ENCODE measurements at places on chromosomes 11 and 22.

- no peak for DNase-seq
Observed at GRCh38 chr11:59802639-59803176, 7.9 kb downstream of the MRPL16 start.

DNA sequence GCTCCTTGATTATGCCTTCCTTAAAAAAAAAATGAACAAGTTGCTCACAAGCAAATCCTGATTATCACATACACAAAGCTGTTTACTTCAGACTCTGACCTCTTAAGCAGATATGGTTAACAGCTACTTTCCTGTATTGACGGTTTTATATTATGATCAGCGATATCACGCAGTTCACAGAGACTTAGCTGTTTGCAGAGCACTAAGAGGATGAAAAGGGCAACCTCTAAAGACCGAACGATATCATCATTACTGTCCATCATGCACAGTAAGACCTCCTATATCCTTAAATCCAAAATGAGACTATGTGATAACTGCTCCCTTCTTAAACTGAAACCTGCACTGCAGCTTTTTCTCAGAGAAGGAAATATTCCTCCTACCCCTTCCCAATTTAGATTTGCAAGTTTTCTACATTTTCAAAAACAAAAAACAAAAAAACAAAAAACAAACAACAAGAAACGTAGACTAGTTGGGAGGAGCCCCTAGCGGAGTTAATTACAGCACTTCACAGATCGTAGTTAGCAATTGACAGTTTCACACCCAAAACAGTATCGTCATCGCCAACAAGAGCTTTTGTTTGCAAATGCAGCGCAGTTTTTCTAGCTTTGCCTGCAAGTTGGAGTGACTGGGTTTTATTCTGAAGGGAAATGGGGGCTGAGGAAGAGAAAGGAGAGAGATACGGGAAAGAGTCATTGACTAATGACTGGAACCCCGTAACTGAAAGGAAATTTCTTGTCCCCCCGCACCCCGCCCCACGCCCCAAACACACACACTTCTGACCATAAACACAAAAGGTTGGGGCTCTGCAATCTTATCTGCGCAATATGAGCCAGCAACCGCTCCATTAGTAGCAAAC, 1.2 kb downstream of the DDX6 start:
- no peak for DNase-seq

DNA sequence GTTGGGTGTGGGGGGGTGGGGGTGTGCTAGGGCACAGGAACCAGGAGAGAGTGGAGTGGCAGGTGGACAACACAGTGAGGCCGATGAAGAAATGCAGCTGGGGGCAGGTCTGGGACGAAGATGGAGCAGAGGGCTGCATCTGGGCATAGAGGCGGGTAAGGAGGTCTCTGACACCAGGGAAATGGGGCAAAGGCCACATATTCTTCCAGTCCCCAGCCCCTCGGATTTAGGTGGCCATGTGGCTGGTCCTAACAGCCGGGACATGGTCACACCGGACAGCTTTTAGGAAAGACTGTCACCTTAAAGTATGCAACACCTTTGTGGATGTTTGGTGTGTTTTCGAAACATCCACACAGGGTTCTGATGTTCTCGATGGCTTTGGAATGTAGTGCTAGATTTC, 5.0 kb upstream of the PARVG start:
- DNase-seq = no peak

- DNase-seq = no peak
Observed at GRCh38 chr11:13818325-13818724, 144.2 kb upstream of the SPON1 start.

- DNase-seq = no peak
Observed at GRCh38 chr11:43957571-43957970, 15.1 kb downstream of the C11orf96 start.

GRCh38 chr11:36594316-36594989, at the start of gene IFTAP:
IFTAP (plus strand) TSS chr11:36594502; CDS start chr11:36610104, 15,602 bp downstream.
- peak; percentile 84 for DNase-seq

- DNase-seq = no peak
Observed at GRCh38 chr22:22936180-22936914, 48.7 kb downstream of the IGLL5 start.

DNA sequence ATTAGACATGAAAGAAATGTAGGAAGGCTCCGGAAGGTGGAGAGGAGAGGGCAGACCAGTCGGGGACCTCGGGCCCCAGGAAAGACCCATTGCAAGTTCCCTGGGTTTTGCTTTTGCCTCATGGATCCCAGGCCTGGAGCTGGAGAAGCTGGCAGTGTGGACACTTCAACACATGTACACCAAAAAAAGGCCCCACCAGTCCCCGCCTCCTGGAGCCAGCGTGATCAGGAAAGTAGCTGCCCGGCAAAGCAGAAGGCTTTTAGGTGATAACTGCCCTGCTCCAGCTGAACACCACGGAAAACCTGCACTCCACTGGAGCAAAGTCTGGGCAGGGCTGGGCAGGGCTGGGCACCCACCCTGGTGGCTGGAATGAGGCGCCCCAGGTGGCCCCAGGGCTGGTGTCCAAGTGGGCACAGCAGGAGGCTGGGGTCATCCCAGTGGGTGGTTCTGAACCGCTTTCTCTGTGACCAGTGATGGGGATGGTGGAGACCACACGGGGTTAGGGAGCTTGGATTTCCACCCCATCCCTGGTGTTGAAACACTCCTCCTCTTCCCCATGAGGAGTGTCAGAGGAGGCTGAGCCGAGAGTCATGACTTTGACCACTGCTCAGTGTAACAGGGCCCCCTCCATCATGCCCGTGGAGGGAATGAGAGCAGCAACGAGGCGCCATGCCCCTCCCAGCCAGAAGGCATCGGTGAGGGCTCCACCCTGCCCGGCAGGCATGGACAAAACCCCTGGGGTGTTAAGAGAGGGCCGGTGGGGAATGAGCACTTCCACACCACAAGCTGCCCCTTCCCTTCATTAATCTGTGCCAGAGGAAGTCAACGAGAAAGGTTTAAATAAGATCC, 16.9 kb upstream of the MUC5AC start:
- DNase-seq = no peak

DNA sequence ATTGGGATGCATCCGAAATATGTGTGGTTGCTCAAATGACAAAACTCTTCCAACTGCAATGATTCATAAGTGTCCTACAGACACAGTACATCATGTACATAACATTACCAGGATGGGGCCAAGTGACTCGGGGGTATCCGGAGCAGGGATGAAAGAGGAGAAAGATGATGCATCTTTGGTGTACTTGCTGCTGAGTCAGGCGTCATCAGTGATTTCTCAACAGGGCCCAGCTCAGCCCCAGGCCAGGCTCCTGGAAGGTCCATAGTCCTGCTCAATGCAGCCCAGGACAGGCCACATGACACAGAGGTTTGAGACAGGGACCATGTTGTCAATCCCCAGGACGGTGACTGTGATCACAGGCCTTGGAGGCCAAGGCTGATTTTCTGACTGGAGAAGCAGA, 59.3 kb downstream of the GGTLC2 start:
- DNase-seq = no peak

- no peak for DNase-seq
Observed at GRCh38 chr22:27873472-27873871, 45.6 kb downstream of the PITPNB start.

GRCh38 chr22:40258017-40258416, 80.3 kb downstream of the TNRC6B start:
- no peak for DNase-seq

GRCh38 chr11:32297611-32298011, 137.7 kb downstream of the WT1 start:
- no peak for DNase-seq

GRCh38 chr11:94501522-94501921, 7.7 kb downstream of the ANKRD49 start:
- DNase-seq = no peak

DNA sequence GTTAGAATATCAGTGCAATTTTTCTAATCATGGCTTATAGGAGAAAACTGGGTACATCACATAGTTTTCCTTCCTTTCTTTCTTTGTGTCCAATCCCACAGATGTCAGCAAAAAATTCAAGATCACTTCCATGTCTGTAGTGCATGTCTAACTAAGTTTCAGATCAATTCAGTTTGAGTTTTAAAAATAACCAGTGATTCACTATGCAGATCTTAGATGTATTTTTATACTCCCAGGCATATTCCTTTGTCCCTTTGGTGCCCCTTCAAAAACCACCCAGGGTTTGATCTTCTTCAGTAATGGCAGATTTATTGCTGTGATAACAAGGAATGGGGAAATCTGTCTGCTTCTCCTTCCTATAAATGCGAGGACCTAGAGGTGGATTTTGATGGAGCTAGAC, 915.6 kb downstream of the METTL15 start:
- no peak for DNase-seq

GRCh38 chr11:27520226-27520625, 13.7 kb upstream of the LIN7C start:
- DNase-seq = no peak

DNA sequence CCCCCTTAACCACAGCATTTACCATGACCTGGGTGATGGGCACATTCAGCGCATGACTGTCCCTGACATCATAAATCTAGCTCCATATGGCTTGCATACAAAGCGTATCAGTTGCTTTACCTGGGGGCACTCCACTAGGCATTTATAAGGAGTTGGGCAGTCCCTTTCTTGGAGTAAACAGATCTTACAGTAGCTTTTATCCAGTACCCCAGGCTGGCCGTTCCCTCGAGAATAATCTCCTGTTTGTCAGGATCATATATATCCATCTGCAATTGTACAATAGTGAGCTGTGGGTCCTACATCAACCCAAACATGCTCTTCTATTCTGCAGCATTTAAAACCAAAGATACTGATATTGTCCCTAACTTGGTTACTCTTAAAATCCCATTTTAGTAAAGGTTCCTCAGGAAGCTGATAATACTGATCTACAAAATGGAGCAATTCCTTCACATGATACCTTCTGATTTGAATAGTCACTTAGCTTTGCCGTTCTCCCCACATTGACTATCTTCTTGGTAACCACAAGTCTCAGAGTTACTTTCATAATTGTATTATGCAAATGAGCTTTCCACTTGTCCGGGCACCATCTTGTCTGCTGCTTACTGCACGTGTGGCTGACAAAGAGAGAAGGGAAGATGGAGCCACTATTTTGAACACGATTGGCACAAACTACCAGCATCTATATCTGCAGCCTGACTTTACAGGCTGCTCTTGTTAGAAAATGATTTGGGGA, 205.0 kb downstream of the CWF19L2 start:
- DNase-seq = no peak

GRCh38 chr11:104148074-104148473, 15.9 kb downstream of the PDGFD start:
- DNase-seq = no peak

GRCh38 chr11:83349296-83349695, 63.1 kb upstream of the CCDC90B start:
- no peak for DNase-seq

DNA sequence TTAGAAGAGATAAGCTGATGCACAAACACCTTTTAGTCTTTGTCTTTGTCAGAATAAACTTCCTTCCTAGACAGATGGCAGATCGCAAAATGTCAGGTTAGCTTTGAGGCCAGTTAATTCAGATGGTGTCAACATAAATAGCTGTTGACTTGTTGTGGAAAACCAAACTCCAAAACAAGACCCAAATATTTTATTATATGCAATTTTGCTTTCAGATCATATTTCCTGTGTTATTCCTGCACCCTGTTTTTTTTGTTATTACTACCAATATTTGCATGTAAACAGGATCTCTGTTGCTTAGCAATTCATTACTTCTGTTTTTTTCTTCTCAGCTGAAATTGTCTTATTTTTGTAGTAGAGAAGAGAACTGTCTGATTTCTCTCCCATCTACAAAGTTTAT, 316.0 kb downstream of the ETS1 start:
- DNase-seq = no peak

DNA sequence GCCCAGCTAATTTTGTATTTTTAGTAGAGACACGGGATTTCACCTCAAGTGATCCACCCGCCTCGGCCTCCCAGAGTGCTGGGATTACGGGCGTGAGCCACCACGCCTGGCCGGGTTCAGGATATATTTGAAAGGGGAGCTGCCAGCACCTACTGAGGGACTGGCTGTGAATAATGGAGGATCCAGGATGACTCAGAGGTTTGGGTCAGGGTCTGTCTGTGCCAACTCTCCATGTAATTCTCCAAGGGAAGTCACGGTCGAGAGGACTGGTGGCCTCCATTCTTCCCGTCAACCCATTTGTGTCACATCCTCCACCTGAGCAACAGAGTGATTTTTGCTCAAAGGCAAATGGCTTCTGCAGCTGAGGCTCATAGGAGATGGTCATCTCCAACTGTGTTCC, 3.6 kb upstream of the ARRB1 start:
- DNase-seq = no peak

DNA sequence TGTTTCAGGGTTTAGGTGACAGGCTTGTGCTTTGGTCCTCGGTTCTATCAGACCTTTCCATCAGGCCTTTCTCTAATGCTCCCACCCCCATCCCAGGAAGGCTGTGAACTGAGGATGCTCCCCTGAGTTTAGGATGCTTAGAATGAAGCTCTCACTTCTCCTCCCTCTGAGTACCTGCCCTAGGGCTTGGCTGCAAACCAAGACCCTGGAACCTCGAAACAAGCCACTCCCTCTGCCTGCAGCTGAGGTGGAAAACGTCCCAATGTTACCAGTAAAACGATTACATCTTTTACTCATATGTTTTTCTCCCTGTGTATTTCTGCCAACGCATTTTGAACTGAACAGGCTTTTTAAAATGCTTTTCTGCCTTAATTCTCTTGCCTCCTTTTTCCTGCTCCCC, 54.5 kb upstream of the BMAL1 start:
- no peak for DNase-seq

GRCh38 chr11:58227956-58228615, 632 bp downstream of the OR10Q1 start:
- DNase-seq = no peak

DNA sequence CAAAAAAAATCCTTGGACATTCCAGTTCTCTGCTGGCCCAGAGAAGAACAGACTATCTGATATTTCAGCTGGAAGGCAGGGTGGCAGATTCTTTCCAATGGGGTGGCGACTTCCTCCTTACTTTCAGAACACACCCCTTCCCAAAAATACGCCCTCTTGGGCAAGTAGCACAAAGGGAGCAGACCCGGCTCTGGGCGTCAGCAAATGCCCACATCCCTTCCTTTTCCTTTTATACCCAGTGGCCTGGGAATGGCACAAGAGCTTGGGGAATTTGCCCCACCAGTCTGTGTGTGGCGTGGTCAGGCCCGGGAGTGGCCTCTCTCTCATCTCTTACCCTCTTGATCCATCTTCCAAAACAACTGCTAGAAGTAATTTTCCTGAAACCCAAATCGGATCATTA, 33.0 kb upstream of the NUP160 start:
- no peak for DNase-seq

DNA sequence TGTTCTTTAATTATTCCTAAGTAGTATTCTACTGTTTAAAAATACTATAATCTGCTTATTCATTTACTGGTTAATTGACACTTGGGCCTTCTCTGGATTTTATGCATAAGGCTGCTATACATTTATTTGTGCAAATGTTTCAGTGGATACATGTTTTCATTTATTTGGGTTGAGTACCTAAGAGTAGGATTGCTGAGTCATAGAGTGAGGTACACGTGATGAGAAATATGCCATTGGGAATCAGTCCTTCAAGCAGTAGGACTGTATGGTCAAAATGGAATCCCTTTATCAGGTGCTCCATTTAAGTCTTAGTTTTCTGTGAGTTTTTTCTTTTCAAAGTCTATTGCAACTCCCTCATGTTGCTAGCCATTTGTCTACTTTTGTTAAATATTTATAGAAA, 275.2 kb upstream of the SORL1-AS1 start:
- no peak for DNase-seq
